ENCODE measurements at places on chromosomes 12 and 14.

- no peak for DNase-seq
Measured at GRCh38 chr14:92457016-92457565, 56.5 kb upstream of the RIN3 start.

GRCh38 chr12:13652105-13652504 lies 329.3 kb downstream of the GRIN2B start:
- DNase-seq, result no peak

GRCh38 chr12:122976648-122976975 lies 1.6 kb downstream of the OGFOD2 start:
- no peak for DNase-seq

- no peak for DNase-seq
Measured at GRCh38 chr12:59030415-59030814, 110.1 kb upstream of the LRIG3 start.

DNA sequence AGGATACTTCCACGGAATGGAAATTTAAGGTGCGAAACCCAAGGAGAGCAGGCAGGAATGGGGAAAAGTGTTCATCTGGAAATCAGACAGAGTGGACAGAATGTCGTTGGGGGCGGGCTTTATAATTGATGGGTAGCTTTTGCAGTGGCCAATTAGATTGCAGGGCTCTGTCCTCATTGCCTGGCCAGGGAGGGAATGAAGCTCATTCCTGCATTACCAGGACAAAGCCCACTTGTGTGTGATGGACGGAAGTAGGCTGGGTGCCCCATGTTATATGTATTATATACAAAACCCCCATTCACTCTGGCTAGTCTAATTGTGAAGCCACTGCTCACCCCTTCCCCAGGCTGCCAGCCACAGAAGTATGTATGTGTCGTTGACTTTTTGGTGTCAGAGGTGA lies 23.6 kb downstream of the ZNF664 start:
- DNase-seq, result no peak

Measured in GM12878 (cell line).